ENCODE measurements at places on chromosomes 1 and 21.

GRCh38 chr1:43066578-43066977, 105.5 kb downstream of the EBNA1BP2 start:
- no peak for DNase-seq

DNA sequence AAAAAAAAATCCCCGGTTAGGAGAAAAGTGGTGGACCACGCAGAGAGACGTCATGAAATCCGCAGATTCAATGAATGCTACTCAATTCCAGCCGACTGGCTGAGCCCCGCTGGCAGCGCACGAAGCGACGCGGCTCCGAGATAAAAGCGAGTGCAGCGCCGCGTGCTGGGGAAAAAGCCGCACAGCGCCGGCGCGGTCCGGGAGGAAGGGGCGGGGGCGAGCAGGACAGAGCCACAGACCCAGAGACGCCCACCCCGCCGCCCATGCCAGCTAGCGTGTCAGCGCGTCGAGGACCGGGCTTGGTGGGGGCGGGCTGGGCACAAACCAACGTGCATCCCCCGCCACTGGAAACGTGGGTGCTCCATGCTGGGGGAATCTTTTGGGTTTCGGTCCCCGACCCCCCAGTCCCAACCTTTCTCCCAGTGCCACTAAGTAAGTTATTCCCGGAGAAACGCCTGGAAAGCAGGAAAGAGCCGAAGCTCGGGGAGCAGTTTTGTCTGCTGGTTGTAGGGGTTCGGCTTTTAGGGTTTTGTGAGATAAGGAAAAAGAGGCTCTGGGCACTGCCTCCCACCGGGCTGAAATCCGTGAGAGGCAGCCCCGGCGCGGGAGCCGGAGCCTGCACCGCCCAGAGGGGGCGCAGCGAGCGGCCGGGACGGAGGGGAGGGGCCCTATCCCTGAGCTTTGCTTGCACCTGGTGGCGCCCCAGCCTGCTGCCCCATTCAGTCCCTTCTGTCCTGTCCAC, at the start of gene KCNJ6:
Gene KCNJ6, minus strand, starts transcription at position 148 of the 742 bp plus-strand sequence. CDS start 75,775 bp downstream, outside the sequence.
- DNase-seq, result no peak

DNA sequence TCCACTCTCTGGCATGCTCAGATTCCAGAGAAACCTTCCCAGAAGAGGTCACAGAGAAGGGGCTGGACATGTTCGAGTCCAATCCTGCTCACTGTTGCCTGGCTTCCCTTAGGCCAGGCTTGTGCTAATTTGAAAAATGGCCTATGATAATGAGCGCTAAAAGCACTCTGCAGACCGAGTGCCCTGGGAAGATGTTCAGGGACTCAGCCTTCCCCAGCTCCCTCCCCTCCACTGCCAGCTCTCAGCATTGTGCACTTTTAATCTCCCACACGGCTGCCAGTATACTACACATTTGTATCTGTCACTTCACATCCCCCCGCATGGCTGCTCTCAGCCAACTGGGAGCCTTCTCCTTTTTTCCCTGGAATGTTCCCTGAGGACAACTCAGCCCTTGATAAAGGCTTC, 24.1 kb downstream of the FAM163A start:
- no peak for DNase-seq

DNA sequence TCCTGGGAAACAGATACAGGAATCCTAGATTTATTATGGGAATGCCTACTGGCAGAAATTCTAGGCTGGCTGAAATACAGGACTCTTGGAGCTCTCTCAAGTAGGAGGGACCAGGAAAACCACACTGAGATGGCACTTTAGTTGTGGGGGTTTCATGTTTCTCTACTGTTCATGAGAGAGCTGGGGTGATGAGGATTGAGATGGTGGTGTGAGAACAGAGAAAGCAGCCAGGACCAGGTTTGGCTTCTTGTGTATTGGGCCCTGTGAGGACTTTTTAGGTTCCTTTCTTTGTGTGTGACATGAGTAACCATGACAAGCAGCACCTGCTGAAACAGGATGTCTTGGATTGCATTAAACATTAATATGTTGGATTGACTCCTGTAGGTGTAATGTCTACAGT, 4.9 kb downstream of the ARID1A start:
- DNase-seq, result no peak

DNA sequence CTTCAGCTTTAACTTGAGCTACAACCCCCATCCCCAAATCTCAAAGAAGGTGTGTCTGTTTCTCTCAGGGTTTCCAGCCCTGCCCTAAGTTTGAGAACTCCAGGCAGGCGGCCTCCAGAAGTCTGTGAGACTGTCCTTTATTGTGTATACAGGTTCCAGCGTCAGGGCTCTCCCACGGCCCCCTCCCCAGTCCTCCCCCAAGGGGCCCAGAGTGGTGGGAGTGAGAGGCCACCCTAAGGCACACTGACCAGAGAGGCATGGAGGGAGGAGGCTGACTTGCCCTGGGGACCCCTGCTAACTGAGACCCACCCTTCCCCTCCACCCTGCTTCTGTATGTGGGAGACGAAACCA, 4.0 kb downstream of the HSPB7 start:
- DNase-seq, result no peak

GRCh38 chr1:175841738-175842187, 98.4 kb upstream of the TNR start:
- no peak for DNase-seq

DNA sequence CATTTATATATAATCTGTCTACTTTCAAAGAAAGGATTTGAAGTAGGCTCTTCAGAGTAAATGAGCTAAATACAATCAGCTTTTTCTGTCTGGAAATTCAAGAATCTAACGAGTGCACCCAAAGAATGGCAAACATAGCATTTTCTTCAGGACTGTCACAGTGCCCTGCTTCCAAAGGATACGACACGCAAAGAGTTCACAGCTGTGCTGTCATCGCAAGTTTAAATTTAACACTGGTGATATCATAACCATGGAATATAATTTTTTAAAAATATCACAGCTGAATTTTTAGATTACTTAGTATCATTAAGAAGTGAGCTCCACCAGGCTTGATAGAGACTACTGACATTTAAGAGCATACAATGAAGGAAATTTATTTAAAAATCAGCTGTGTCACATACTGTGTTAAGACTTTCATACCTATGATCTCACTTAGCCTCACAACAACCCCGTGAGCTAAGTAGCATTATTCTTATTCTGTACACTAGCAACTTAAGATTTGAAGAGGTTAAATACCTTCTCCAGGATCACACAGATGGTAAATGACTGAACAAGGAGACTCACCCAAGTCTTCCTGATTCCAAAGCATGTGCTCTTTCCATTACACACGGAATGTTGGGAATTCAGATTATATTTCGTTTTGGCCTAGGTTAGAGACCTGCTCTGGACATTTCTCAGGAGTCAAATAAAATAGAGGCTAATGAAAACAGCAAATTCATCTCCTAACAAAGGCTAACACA, 46.2 kb upstream of the PRRX1 start:
- no peak for DNase-seq

- no peak for DNase-seq
Measured at GRCh38 chr21:17753736-17754135, 65.4 kb downstream of the C21orf91 start.

GRCh38 chr1:246099570-246099969, 407.5 kb downstream of the SMYD3 start:
- DNase-seq, result no peak

DNA sequence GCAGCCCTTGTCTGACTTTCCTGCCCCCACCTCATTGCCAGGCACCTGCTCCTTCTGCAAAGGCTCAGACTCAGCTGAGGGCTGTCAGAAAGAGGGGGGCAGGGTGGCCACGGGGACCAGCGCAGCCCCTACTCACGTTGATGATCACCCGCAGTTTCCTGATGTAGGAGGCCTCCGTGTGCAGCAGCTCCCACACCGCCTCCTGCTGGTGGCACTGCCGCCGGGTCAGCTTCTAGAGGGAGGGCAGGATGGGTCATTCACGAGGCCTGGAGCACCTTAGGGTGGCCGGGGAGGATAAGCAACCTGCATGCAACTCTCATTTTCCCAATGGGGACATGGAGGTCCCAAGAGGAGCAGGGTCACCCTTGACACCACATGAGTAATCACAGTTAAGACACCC, 6.4 kb upstream of the TNFRSF25 start:
- no peak for DNase-seq

- no peak for DNase-seq
Measured at GRCh38 chr1:84789014-84789413, 98.8 kb upstream of the SSX2IP start.

- no peak for DNase-seq
Measured at GRCh38 chr1:202989879-202990278, 17.3 kb upstream of the TMEM183A start.

GRCh38 chr1:63984930-63985290, 211.1 kb downstream of the ROR1 start:
- DNase-seq, result no peak

DNA sequence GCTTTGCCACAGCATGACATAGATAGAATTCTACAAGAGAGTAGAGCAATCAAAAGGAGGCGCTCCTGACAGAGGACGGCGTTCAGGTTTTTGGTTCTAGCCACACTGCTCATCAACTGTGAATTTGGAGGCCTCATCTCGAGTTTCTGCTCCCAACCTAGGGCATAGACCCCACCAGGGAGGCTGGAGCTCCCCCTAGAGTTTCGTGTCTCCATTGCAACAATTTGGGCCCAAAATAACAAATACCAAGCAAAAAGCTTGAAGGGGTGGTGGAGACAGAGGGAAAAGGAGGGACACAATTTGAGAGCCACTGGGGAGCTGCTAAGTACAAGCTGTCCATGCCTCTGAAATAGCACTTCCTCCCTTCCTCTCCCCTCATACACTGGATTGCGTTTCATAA, 297.0 kb downstream of the GPATCH2 start:
- DNase-seq, result no peak

GRCh38 chr1:86552376-86552775, 5.5 kb downstream of the CLCA4 start:
- DNase-seq, result no peak

GRCh38 chr1:150873521-150873920, 2.9 kb downstream of the ARNT start:
- no peak for DNase-seq

GRCh38 chr1:206025283-206025820, 1.7 kb upstream of the CTSE start:
- DNase-seq, result no peak

GRCh38 chr1:215807911-215808436, 240.9 kb downstream of the KCTD3 start:
- no peak for DNase-seq

- no peak for DNase-seq
Measured at GRCh38 chr1:107871259-107871658, 93.7 kb downstream of the VAV3 start.

- DNase-seq, result peak; percentile 25
Measured at GRCh38 chr1:8862528-8862927, 16.0 kb downstream of the ENO1 start.

DNA sequence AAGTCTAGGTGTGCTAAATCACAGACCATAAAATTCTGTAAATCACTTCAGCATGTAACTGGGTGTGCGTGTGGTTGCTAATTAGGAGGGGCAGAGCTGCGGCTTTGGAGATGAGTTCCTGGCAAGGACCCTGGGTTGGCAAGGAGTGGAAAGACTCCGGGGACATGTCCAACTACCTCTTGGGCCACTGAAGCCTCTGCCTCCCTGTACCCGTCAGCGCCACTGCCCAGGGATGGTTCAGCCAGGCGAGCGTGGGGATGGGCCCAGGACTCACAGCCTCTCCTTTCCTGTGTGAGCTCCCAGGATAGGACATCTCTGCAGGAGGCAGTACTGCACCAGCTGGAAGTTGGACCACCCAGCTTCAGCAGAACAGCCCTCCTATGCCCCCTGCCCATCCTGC, 386.4 kb upstream of the VAMP3 start:
- DNase-seq, result no peak

DNA sequence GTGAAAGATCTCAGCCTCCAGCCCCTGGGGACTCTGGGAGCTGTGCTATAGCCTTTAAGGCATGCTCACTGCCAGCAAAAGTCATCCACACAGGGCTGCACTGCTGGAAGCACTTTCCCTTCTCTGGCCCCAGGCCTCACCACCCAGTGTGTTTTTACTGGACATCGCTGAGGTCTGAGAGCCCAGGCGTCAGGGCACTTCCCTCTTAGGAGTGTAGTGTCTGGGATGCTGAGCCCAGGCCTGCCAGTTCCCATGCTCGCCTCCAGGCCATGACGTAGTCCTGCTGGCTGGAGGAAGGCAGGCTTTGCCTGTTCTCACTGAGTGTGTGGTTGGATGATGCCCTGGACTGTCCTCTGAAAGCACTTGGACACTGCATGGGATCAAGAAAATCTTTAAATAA, 101.2 kb downstream of the GDAP2 start:
- DNase-seq, result no peak

DNA sequence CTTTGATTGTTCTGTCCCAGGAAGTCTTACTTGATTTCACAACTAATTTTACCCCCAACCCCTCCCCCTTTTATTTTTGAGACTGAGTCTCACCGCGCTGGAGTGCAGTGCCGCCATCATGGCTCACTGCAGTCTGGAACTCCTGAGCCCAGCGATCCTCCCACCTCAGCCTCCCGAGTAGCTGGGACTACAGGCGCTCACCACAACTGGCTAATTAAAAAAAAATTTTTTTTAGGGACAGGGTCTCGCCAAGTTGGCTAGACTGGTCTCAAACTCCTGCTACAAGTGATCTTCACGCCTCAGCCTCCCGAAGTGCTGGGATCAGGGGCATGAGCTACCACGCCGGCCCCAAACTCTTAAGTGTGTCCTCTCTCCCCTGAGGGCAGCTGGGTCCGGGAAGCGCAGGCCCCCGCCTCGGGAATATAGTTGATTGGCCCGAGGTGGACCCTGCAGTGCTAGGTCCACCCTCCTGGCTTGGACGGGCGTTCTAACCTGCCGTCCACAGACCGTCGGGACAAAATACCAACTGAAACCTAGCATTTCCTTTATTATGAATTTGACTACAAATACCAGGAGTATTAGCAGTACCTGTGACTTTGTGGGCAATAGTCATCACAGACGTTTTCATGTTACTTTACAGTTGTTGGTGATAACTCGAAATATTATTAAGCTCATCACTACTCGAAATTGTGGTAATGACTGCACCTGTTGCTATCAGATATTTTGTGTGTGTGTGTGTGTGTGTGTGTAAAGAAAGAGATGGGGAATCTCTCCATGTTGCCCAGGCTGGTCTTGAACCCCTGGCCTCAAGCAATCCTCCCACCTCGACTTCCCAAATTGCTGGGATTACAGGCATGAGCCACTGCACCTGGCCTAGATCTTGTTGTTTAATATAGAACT, 642 bp upstream of the PARP1 start:
- no peak for DNase-seq

DNA sequence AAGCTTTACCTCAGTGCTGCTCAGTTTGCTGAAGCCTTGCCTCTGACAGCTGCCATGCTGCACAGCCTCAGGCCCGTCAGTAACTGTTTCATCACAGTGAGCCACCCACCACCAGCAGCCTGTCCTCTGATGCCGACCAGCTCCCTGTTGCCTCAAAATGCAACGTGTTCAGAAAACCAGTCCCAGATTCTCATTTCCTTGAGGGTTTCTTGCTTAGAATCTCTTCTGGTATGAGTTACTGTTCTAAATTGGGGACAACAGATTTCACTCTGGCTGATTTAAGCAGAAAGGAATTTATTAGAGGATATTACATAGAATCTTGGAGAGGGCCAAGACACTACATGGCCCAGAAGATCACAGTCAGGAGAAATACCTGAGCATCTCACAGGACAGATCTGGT, 11.0 kb downstream of the UBL4B start:
- no peak for DNase-seq

- no peak for DNase-seq
Measured at GRCh38 chr1:73868810-73869336, 329.1 kb downstream of the LRRIQ3 start.

- DNase-seq, result no peak
Measured at GRCh38 chr1:47769295-47769694, 227.9 kb downstream of the TRABD2B start.

GRCh38 chr1:9328715-9329114, 36.0 kb downstream of the SPSB1 start:
- no peak for DNase-seq

- DNase-seq, result no peak
Measured at GRCh38 chr1:167927046-167927754, 9.3 kb upstream of the DCAF6 start.
